ENCODE measurements at places on chromosomes 3 and 15. TPM values are rescaled to one million over a fixed set of nuclear protein-coding genes. Genes with fewer than 3 reads are reported as not detected.
A peak's percentile ranks its signal among the peaks of the same experiment; 100 is the strongest.

GRCh38 chr3:127074900-127075360 is 92.0 kb downstream of the PLXNA1 start:
- no peak for DNase-seq

DNA sequence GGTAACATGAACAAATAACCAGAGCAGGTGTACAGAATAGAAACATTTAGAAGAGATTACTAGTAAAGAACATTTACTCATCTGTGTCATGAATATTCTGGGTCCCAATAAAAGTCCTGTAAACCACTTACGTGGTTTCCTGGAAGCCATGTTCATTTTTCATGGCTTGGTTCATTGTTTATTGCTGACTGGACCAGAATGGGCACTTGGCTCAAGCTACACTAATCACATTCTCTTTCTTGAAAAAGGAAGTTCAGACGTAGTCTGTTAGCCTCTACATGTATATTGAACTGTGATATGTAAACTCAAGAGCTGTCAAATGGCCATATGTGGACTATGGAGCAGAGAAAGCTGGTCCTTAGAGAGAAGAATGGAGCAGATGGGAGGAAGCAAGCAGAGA is 138.3 kb upstream of the FAM3D start:
- DNase-seq: no peak

DNA sequence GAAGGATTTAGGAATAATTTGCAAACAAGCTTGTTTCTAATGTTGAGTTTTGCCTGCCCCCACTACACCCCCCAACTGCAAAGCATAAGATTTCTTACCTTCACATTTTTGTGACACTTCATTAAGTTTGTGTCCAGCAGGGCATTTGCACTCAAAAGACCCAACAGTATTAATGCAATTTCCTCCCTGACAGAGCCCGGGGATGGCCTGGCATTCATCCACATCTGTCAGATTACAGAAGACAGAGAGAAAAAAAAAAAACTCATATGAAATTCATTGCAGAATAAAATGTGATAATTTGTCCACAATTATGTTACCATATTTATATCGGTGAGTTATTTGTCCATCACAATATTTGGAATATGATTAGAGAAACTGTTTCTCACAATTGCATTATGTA is 111.5 kb downstream of the FBN1 start:
- DNase-seq: no peak

The AADAC gene
- 0.62 TPM for polyA plus RNA-seq

DNA sequence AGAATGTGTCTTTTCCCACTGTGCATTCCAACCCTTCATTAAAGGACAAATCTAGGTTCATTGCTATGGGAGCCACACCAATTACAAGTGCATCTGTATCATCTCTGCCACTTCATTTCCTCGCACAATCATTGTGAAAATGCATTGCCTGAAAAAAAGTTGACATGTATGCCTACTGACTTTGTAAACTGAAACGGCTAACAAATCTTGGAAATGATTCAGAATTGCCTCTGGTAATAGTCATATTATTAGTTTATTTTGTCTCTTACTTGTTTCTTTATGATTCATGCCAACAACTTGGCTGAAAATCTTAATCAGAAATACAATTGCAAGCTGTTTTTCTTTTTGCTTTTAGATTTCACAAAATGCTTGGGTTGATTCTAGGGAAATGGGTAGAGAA is 497.1 kb downstream of the ZIC1 start:
- no peak for DNase-seq

The KBTBD13 gene
- not detected for polyA plus RNA-seq

GRCh38 chr3:143502081-143502480 is 346.2 kb downstream of the SLC9A9 start:
- DNase-seq: peak; percentile 10

DNA sequence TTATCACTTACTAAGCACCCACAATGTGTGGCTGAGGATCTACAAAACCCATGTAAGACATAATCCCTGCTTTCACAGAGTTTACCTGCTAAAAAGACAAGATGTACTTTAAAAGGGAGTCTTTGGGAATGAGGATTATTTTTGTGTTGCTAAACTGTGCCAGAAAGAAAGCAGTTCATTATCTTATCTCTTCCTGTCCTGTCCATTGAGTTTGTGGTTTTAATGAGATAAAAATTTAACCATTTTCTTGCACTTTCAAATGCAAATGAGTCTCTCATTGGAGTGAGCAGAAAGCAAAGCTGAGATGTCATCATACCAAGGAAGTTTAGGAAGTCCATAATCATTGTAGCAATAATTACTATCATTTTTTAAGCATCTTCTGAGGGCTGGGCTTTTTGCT is 231.2 kb upstream of the ADAMTS9 start:
- no peak for DNase-seq

The BTLA gene
- not detected for polyA plus RNA-seq

The SEMA3G gene
- 34.0 TPM for polyA plus RNA-seq

GRCh38 chr15:99275525-99276128 is 24.3 kb downstream of the LRRC28 start:
- DNase-seq: no peak

The RAB8B gene
- polyA plus RNA-seq: 7.5 TPM

DNA sequence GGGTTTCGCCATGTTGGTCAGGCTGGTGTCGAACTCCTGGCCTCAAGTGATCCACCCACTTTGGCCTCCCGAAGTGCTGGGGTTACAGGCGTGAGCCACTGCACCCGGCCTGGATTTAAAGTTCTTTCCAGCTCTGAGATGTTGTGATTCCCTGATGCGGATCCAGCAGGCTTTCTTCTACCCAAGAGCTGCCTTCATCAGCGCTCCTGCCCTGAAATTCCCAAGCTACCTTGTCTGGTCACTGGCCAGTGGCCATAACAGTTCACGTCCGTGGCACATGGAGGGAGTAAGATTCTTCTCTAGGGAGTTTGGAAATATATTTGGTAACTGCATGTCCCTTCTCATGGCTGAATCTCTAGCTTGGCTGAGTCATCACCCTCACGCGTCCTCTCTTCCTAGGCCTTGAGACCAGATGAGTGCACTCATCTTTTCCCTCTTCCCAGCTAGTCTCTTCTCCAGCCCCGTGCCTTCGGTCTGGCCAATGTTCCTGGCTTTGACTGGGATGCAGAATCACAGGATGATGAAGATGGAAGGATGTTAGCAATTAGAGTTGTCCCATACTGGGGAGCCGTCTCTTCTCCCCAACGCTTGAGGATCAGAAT is 29.8 kb upstream of the APOD start:
- no peak for DNase-seq

- no peak for DNase-seq
These were observed 249.2 kb downstream of the OPA1 start for GRCh38 chr3:193842029-193842798.
